Heart left ventricle (tissue), 16 donors: ENCODE measurements at places on chromosomes 5 and 9.
A peak's percentile ranks its signal among the peaks of the same experiment; 100 is the strongest.

- no peak for DNase-seq
Measured at GRCh38 chr5:9112520-9113291, 433.2 kb downstream of the SEMA5A start.

- no peak for DNase-seq
Measured at GRCh38 chr9:127446713-127447415, 4.3 kb downstream of the RPL12 start.

DNA sequence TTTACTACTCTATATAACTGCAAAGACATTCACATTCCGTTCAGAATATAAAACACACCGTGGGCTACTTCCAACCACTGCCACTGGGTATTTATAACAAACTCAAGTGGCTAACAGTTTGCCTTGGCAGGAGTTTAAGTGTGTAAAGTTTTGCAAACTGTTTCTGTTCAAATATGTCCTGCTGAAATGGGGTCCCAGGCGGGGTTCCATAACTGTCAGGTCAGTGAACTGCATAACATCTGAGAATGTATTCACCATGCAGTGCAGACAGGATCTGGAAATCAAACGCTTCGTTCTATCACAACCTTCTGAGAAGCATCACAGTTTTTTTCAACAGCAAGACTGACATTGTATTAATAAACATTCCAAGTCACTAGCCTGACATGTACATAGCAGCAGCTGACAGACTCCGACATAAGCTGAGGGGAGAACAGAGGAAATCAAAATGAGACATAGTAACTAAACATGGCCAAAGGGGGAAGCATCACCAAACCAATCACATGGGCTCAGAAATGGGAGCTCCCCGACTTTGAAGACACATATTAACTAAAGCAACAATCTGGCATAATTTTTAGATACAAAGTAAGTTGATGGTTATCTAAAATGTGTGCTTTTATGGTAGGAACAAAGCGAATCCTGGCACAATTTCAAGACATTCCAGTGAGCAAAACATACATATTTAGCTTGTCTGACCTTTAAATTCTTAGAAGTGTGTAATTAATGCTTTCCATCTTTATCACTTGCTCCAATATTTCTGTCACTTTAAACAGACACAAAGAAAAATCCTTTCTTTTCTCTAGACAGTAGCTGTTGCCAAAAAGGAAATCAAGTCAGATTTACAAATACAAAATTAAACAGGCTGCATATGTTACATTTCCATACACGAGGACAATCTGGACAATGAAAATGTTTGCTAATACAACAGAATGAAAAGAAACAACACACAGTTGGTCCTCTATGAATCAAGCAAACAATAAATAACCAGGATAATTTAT is 156.8 kb downstream of the MAPKAP1 start:
- no peak for DNase-seq

DNA sequence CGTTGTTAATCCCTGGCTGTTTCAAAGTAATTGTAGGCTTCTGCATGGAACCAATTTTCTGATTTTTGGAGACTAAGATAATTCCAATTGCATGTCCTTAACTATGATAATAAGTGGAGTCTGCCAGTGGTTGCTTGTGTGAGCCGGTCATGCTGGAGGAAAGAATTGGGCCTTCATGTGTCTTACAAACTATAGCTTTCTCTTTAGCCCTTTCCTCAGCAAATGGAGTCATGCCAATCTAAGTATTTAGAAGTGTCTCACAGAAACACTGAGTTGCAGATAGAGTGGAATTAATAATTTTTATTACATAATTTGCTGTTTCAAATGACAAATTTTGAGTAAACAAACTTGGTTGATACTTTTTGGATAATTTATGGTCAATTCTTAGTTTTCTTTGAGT is 200.4 kb downstream of the FBXL7 start:
- no peak for DNase-seq

GRCh38 chr5:21013237-21013636 is 1025.2 kb upstream of the CDH18 start:
- no peak for DNase-seq

GRCh38 chr5:151585970-151586369 is 5.2 kb downstream of the FAT2 start:
- peak; percentile 64 for DNase-seq

DNA sequence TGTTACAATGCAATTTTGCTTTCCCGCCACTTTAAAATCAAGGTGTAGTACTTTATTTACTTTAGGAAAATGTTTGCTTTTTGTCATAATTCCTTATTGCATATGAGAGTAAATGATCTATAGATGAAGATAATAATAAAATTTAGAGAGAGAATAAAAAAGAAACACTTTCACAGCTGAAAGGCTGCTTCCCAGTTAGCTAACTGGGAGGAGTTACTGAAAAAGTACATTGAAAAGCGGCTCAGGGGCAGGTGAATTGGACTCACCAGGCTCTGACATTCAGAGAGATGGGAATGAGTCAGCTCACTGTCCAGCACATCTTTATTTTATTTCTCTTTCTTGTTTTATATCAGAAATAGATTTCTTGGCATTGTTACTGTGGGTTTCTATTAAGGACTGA is 131.7 kb upstream of the CCDC152 start:
- no peak for DNase-seq

GRCh38 chr9:88077071-88077617 is 61.1 kb downstream of the SPATA31C2 start:
- no peak for DNase-seq

DNA sequence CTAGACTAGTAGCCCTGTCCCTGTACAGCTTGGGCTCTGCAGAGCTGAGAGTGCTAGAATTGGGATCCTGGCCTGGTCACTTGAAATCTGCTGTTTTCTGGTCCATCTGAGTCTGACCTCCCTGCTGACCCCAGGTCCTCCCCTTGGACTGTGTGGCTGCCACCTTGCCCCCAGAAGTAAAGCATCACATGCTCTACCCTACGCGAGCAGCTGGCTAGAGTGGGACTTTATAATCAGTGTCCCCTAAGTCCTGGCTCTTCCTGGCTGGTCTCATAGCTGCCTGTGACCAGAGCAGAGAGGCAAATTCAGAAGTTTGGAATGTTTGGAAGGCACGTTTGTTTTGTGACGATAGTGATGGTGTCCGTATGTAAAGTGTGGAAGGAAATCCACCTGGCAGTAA is 81.0 kb downstream of the ARHGEF28 start:
- no peak for DNase-seq

DNA sequence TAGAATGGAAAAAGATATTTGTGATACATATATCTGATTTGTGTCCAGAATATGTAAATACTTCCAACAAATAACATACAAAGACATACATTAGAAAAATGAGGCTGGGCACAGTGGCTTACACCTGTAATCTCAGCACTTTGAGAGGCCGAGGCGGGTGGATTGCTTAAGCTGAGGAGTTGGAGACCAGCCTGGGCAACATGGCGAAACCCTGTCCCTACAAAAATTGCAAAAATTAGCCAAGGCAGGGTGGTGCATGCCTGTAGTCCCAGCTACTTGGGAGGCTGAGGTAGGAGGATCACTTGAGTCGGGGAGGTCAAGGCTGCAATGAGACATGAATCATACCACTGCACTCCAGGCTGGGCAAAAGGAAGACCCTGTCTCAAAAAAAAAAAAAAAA is 46.1 kb upstream of the CDC42SE2 start:
- no peak for DNase-seq

DNA sequence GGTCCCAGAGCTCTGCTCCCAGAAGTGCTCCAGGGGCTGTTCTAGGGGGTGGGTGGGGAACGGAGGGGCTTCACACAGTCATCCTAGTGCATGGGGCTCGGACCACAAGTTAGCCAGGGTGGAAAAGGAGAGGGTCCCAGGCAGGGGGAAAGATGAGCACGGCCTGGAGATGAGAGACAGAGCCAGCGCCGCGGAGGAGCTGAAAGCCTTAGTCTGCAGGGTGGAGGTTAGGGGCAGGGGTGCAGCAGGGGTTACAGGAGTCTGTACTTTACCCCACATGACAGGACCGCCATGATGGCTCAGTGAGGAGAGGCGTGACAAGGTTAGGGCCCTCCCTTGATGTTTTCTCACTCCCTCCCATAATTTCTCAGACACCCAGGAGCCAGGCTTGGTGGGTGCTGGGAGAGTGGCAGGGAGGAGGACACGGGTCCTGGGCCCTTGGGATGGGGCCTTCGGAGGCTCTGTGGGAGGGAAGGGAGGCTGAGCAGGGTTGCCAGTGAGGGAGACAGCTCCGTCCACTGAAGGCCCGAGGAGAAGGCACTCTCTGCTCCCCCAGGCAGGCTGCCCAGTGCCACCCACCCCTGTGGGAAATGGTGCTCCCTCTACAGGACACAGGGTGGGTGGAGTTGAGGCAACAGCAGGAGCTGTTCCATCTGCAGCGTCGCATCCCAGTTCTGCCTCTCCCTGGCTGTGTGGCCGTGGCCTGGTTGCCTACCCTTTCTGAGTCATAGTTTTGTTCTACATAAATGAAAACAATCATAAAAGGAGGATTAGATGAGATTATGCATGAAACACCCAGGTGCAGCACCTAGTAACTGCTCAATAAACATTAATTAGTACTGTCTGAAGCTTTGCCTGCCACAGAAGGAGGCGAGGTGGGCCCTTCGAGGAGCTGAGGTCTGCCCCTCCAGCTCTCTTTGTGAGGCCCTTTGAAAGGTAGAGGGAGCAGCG is 66.2 kb downstream of the NDST1 start:
- no peak for DNase-seq

GRCh38 chr9:87445646-87446045 is 52.0 kb upstream of the DAPK1 start:
- DNase-seq, result no peak

GRCh38 chr9:89658401-89658800 is 53.6 kb downstream of the GADD45G start:
- no peak for DNase-seq

- no peak for DNase-seq
Measured at GRCh38 chr5:122921826-122922225, 76.4 kb downstream of the SNX24 start.

DNA sequence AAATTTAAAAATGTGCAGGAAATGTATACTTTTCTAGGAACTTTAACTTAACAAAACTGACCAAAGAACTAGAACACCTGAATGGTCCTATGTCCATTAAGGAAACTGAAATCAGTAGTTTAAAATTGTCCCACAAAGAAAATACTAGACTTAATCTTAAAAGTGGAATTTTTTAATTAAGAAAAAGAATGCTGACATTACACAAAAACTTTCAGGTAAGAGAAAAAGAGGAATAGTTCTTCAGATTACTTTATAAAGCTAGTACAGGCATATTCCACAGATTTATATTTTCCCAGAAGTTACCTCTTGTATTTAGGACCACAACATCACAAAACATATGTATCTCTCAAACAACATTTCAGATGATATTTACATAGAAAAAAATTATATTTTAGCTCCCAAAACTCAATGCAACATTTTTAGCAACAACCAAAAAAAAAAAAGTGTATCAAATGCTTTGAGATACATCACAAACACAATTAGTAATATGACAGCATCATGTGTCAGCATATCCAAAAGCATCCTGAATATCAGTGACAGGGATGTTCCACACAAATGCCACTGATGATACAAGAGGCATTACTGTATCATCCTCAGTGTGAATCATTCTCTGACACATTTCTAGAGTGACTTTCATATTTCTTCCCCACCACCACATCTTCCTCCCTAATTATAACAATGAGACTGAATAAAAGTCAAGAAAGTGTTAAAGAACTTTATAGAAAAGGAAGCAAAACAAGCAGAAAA is 264.0 kb downstream of the EPB41L4A start:
- no peak for DNase-seq

DNA sequence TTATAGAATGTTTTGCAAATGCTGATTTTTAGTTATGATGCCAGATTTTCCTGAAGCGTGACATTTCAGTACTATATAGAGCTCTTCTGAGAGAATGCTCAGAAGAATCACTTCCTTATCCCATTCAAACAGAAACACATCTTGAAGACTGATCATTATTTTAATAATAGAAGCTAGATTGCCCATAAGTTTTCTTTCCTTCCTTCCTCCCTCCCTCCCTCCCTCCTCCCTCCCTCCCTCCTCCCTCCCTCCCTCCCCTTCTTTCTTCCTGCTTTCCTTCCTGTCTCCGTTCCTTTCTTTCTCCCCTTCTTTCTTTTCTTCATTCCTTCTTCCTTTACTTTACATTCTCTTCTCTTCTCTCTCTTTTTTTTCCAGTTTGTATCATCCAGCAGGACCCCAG is 767.4 kb downstream of the IRX1 start:
- DNase-seq, result no peak

GRCh38 chr9:79695531-79696175 is 123.9 kb downstream of the TLE4 start:
- no peak for DNase-seq

DNA sequence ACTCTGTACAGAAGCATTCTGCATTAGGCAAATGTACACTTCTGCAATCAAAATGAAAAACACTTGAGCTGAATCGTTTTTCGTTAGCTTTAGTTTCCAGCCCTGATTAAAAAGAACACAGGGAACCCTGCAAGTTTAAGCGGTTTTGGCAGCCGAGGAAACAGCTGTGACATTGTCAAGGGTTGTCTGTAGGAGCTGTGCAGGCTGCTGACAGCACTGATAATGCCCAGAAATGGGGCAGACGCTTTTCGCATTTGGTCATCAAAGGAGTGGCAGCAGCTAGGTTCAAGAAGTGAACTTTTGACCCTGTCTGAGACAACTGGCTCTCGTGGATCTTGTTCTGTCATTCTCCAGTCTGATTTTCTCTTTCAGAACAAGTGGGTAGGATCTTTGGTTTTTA is 165.6 kb upstream of the CCDC152 start:
- peak; percentile 88 for DNase-seq

DNA sequence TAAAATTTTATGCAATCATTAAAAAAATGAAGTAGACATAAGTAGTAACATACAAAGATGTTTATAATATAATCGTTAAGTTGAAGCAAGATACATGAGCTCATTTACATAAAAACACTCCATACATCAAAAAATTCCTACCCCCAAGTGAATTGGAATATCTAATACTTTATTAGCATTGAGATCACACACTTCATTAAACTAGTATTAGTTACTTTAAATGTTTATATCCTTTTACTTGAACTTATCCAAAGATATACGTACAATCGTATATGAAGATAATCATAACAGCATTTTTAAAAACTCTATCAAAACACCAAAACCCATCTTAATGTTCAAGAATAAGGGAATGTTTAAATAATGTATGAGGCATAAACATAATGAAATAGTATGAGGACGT is 275.1 kb downstream of the RFX3 start:
- no peak for DNase-seq

DNA sequence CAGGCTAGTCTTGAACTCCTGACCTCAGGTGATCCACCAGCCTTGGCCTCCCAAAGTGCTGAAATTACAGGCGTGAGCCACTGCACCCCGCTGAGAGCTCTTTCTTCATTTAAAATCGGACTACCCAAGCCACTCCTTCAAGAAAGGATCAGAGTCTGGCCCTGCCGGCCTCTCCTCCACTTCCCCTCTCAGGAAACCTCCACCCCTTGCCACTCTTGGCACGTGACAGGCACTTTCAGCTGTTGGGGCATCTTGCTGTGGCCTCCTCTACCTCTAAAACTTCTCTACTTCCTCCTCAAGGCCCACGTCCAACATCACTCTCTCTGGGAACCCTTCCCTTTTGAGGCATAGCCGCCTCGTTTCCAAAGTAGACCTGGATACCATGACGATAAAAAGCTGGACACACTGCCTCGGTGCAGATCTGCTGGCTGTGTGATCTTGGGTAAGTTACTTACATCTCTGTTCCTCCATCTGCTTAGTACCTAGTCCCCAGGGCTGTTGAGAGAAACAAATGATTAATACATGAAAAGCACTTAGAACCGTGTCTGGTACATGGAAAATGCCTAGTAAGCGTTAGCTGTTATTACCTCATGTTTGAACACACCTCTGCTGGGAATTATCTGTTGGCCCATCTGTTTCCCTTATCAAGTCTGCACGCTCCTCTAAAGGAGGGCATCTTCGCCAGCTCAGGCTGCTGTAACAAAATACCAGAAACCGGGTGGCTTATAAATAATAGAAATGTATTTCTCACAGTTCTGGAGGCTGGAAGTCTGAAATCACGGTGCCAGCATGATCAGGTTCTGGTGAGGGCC is 55.3 kb downstream of the SMIM23 start:
- DNase-seq, result no peak
